ENCODE measurements at places on chromosomes 16 and 17.
A peak's percentile ranks its signal among the peaks of the same experiment; 100 is the strongest.

- no peak for DNase-seq
These were observed 110.6 kb downstream of the ZFHX3 start for GRCh38 chr16:72937360-72937759.

GRCh38 chr17:48012151-48012520 is 25.5 kb downstream of the COPZ2 start:
- no peak for DNase-seq

GRCh38 chr17:74316220-74316619 is 9.8 kb upstream of the KIF19 start:
- peak; percentile 74 for DNase-seq

GRCh38 chr17:6558932-6559752 is 2.8 kb upstream of the PITPNM3 start:
- DNase-seq: no peak

DNA sequence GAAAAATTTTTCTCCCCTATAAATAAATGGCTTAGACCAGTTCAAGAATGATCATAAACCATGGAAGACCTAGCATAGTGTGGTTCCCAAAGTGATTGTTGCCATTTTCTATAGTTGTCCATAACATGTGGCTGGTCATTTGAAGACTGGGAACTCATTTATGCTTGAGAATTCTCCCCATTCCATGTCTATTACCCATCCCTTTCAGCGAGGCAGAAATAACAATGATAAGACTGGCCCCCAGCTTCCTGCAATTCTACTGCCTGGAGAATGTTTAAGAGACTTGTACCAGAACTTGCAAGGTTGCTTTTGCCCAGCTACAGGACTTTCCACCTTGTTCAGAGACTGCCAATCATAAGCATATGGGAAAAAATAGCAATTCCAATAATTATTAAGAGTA is 146.5 kb upstream of the CDH11 start:
- DNase-seq: no peak

GRCh38 chr16:58128181-58128631 is 975 bp downstream of the CFAP20 start:
- DNase-seq: no peak

- no peak for DNase-seq
These were observed 24.4 kb upstream of the ABCC11 start for GRCh38 chr16:48271728-48272127.

- DNase-seq: no peak
These were observed 416.8 kb upstream of the CCL2 start for GRCh38 chr17:33838281-33838680.

Measured in NCI-H187 treated with DMSO at 0.1 percent for 48 hours (cell line).